ENCODE measurements at places on chromosomes 12 and 14.

- no peak for DNase-seq
These were observed 6.2 kb downstream of the OR4K17 start for GRCh38 chr14:20116748-20117147.

DNA sequence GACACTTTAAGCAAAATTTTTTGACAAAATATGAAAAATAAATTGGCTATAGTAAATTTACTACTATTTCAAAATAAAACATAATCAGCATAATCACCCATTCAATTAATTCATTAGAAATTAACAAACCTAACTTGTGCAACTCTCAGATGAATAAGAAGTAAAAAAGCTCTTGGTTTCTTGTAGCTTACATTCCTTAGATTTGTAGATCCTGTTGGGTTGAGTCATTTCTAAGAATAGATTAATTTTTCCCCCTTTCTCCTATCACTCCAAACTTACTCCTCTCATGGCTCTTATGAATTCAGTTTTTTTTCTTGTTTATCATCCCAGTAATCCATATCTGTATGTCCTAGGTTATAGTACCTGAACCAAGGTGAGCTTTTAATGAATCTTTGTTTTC is 230.9 kb upstream of the LRIG3 start:
- DNase-seq = no peak

GRCh38 chr12:52614381-52615207 is 3.8 kb downstream of the KRT73 start:
- no peak for DNase-seq

- DNase-seq = no peak
These were observed 72.2 kb downstream of the TSPAN8 start for GRCh38 chr12:71085575-71085974.

- no peak for DNase-seq
These were observed 69.5 kb upstream of the SLC24A4 start for GRCh38 chr14:92253381-92253894.

GRCh38 chr12:5577741-5578140 is 145.8 kb downstream of the NTF3 start:
- no peak for DNase-seq

GRCh38 chr14:67940486-67941455 is 121.2 kb downstream of the RAD51B start:
- no peak for DNase-seq

- DNase-seq = peak; percentile 95
These were observed 393 bp upstream of the DCAF5 start for GRCh38 chr14:69153152-69153872.

DNA sequence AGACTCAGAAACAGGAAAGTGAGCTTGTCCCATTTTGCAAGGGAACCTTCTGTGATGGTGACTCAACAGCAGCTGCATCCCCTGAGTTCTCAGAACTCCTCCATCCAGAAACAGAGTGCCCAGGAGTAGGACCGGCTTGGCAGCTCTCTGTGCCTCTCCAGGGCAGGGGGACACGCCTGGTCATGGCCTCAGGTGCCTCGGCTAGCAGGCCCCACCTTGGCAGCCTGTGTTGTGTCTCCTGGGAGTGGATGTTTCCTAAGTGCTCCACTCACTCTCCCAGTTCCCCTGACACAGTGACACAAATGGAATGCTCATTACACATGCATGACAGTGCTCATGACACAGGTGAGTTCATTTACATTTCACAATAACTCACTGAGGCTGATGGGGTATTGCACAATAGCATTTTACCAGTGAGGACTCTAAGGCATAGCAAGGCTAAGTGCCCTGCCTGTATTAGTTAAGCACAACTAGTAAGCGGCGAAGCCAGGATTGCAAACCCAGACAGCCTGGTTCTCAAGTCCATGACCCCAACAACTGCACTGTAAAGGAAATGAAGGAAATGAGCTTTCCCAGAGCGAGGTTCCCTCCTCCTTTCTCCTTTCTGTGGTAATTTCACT is 47.4 kb downstream of the CALM1 start:
- DNase-seq = no peak

DNA sequence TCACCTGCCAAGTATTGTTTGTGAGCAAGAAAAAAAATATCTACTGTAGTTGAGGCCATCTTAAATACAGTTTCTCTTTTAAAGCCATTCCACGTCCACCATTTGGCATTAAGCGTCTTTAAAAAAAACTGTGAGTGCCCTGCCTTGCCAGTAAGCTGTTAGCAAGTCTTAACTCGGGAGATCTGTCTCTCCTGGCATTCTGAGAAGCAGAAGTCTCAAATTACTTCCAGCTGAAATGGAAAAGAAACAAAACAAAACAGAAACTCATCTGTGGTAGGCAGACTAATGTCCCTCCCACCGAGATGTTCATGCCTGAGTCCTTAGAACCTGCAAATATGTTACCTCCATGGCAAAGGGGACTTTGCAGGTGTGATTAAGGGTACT is 126.2 kb downstream of the CRADD start:
- DNase-seq = peak; percentile 76

DNA sequence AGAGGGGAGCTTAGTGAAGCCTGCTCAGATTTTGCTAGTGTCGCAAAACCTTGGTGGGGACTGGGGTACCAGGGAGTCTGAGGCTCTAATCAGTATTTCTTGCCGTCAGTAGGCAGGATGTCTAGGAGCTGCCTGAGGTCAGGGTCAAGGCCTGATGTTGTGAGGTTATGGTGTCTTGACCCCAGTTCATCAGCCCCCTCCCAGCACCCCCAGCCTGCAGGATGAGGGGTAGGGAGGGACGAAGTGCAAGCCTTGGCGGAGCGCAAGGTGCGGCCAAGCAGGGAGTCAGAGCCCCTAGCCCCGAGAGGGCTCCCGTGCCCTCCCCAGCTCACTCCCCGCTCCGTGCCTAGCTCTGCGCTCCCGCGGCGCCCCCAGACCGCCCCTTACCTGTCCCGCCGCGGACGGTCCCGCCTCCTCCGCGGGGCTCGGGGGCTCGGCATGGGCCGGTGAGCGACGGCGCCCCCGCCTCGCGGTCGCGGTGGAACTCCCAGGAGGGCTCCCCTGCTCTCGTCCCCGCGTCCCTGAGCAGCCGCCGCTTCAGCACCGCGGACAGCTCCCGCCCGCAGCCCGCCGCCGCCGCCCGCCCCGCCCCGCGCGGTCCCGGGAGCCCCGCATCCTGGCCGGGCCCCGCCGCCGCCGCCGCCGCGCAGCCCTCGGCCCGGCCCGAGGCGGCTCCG is 347 bp downstream of the SYNDIG1L start:
- peak; percentile 19 for DNase-seq

- no peak for DNase-seq
These were observed 279.8 kb upstream of the DIO2 start for GRCh38 chr14:80491131-80491530.

DNA sequence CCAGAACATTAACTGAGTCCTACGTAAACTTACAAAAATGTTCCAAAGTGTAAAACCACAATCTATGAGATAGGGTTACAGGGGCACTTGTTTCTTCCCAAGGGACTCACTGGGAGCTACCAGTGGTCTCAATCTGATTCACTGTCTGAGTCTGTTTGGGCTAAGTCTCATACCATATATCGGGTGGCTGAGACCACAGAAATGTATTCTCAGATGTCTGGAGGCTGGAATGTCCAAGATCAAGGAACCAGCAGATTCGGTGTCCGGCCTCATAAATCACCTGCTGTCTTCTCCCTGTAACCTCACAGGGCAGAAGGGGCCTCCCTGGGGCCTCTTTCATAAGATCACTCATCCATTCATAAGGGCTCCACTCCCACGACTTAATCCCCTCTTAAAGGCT is 616.3 kb upstream of the TMEM132C start:
- DNase-seq = no peak

DNA sequence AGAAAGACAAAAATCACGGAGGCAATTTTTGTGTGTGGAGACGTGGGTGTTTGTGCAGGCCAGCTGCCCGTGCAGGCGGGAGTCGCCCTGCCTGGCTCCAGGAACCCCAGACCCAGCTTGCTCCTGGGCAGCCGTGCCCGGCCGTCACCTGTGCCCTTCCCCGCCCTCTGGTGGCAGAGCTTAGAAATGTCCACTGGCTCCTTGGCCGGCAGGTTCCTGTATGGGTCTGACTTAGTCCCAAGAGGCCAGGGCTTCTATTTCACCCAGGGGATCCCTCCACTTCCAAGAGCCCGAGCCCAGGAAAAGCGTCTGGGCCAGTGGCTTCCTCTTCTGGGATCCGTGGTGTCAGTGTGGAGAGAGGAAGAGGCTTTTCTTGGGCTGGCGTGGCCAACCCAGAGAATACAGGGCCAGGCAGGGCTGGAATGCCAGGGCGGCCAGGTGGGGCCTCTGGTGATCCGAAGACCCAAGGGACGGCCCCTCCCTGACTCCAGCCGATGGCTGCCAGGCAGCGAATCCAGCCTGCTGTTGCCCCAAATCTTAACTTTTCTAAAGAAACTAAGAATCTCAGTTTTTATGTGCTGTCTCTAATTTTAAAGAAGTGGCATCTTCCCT is 120.9 kb downstream of the TMEM132C start:
- peak; percentile 25 for DNase-seq

GRCh38 chr12:60752589-60752988 is 1156.8 kb downstream of the SLC16A7 start:
- DNase-seq = peak; percentile 8

DNA sequence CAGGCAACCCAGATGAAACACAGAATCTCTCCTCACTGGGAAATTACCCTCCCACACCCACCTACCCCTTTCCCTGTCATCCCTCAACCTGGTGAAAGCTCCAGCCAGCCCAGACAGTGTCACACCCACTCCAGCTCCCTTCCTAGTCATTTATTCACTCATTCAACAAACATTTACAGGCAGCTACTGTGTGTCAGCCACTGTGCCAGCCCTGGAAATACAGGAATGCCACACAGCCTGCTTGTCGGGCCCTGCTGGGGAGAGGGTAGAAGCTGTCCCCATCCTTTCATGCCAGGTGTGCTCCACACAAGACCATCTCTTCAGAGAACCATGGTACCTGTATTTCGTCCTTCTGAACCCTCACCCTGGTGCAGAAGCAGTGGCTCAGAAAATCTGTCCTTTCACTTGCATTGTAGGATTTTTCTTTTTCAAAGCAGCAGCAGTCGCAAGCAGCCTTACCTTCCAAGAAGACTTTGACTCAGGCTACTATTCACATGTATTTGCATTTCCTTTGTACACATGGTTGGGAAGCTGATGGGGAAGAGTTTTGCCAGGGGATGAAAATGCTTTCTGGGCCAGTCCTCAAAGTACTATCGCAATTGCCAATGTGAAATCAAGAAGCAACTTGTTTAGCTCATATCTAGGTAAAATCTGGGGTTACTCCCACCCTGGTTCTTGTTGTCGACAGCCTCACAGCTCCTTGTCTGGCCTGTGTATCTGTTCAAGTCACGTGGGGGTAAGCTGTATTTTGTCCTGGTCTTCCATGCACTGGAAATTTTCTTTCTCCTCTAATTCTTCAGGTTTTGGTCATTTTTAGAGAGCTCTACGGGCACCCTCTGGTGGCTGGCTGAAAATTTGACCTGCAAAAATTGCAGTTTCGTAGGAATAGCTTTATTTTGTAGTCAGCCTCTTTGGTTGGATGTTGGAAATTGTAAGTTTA is 147.4 kb upstream of the EGLN3 start:
- peak; percentile 66 for DNase-seq

GRCh38 chr12:70643939-70644338 is 6.7 kb upstream of the PTPRB start:
- no peak for DNase-seq

GRCh38 chr12:107510211-107510610 is 175.4 kb upstream of the PWP1 start:
- DNase-seq = no peak

DNA sequence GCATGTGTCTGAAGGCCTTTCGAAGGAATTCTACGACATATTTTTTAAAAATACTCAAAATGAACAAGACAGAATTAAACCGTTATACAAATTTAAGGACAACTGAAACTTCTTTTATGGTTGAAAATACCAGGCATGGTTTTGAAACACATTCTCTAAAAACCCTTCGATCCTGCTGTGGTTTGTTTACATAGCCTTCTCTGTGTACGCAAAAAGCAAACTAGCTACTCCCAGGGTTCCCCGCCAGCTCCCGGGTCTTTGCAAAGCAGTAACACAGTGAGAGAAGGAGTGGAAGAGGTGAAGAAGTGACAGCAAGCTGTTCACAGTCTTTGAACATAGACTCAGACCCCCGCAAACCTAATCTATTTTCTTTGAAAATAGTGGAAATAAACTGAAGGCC is 2.2 kb upstream of the TC2N start:
- no peak for DNase-seq

DNA sequence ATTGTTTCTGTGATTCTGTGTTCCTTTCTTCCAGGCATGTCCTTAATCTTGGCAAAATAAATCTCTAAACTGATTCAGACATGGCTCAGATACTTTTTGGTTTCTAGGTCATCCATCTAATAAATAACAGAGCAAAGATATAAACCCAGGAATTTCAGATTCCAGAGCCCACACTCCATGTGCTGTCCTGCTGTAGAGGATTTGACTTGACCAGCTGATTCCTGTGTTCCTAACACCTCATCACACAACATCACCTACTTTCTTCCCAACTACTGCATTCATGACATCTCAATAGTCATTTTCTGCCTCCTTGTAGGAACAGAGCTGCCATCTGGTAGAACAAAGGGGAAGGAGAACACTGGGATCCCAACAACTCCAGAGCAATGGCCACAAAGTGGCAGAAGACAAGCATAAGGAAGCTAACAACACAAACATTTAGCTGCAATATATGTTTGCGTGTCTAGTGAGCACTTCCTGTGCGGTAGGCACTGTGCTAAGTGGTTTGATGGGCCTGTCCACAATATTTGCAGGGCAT is 91.9 kb upstream of the OVCH1 start:
- no peak for DNase-seq

- DNase-seq = no peak
These were observed 113.3 kb upstream of the TMPO start for GRCh38 chr12:98402091-98402490.

DNA sequence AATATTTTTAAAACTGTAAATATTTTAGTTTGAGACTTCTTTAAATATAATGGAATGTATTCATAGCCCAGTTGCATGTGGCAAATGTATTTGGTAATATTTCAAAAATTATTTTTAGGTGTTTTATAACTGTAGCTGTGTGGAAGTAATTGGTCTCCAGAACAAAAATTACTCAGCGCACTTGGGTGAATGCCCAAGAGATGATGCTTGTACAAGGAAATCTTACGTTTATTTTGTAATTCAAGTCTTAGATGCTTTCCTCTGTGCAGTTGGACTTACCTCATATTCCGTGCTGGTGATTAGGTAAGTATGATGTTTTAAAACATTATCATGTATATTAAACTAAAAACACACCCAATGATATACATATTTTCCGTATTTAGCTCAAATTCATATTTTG is 76.7 kb upstream of the SLCO1B1 start:
- no peak for DNase-seq

- DNase-seq = no peak
These were observed 17.1 kb downstream of the LMO3 start for GRCh38 chr12:16588812-16589211.

- DNase-seq = no peak
These were observed 286.7 kb downstream of the ZFP36L1 start for GRCh38 chr14:68506021-68506644.

GRCh38 chr12:128970110-128970509 is 116.8 kb downstream of the GLT1D1 start:
- DNase-seq = no peak

- DNase-seq = no peak
These were observed 24.1 kb downstream of the ANKRD13A start for GRCh38 chr12:110023059-110023980.

Measured in KBM-7 (cell line).